IMR-90 (cell line): ENCODE measurements at places on chromosomes 11 and 22. TPM values are rescaled to one million over a fixed set of nuclear protein-coding genes. Genes with fewer than 3 reads are reported as not detected.

FRMD8 gene
- polyA plus RNA-seq: 19.8 and 22.5 TPM in 2 replicates

IFITM2 gene
- 564 and 600 TPM in 2 replicates for polyA plus RNA-seq

POLD4 gene
- polyA plus RNA-seq: 133 and 152 TPM in 2 replicates

CYTH4 gene
- 0.55 and 0.85 TPM in 2 replicates for polyA plus RNA-seq

DNA sequence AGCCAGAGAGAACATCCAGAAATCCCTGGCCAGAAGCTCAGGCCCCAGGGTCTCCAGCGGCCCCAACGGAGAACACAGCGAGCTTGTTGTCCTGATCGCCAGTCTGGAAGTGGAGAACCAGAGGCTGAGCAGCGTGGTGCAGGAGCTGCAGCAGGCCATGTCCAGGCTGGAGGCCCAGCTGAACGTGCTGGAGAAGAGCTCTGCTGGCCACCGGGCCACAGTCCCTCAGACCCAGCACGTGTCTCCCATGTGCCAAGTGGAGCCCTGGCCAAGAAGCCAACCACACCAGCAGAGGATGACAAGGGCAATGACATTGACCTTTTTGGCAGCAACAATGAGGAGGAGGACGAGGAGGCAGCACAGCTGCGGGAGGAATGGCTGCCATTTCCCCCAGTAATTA is 20.6 kb upstream of the SCGB1D1 start:
- no peaks in the 10 kb centered on the region for H3K36me3 ChIP-seq
- H3K4me1 ChIP-seq: no peaks in the 10 kb centered on the region
- H3K4me3 ChIP-seq: no peak overlapping the region
- no peak for DNase-seq

GRCh38 chr11:27976262-27976661 is 131.7 kb downstream of the KIF18A start:
- DNase-seq: no peak
- H3K4me1 ChIP-seq: peaks cover 3% of the 10 kb centered on the region; the same call in 1 of the 2 replicates
- H3K4me3 ChIP-seq: no peak overlapping the region
- no peaks in the 10 kb centered on the region for H3K36me3 ChIP-seq
- no peak overlapping the region for H3K27ac ChIP-seq
- no peaks in the 10 kb centered on the region for H3K27me3 ChIP-seq

DNA sequence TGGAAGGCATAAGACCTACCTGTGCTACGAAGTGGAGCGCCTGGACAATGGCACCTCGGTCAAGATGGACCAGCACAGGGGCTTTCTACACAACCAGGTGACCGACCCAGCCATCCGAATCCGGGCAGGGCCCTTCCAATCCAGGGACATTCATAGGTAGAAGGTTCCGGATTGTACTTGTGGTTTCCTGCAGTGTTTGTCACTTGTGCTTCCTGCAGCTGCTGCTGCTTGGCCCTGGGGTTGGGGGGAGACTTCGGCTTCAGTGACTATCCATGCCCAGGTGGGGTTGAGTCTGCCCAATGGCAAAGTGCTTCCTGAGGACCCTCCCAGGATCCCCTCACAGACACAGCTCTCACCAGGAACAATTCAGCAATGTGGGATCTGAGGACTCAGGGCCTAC is 2.2 kb downstream of the APOBEC3A start:
- no peaks in the 10 kb centered on the region for H3K4me1 ChIP-seq
- H3K36me3 ChIP-seq: no peaks in the 10 kb centered on the region
- DNase-seq: no peak
- H3K27me3 ChIP-seq: peaks cover 46% of the 10 kb centered on the region
- no peak overlapping the region for H3K27ac ChIP-seq
- H3K4me3 ChIP-seq: no peak overlapping the region

DNA sequence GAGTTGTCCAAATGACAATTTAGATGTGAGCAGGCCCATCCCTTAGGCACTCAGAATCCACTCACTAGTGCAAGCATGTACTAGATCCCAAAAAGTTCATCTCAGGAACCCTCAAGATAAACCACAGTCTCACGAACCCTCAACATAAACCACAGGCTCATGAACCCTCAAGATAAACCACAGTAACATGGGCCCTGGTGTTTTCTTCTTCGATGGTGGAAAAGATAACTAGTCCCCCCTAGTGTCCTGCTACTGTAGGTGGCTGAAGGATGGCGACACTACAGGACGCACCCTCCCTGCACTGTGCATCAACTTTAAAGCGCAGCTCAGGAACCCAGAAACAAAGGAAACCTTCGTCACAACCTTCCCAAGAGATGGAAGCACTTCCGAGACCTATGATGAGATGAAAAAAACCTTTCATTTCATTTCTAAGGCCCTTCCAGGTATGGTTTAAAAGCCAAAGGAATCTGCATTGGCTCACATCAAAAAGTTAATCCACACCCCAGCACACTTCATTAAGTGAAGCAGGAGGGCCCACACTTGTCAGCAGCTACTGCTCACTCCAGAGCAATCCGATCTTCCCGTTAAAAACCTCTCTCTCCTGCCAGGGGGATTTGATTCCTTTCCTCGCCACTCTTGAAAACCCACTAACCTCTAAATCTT is 2.4 kb downstream of the LARGE1 start:
- no peaks in the 10 kb centered on the region for H3K36me3 ChIP-seq
- H3K27me3 ChIP-seq: no peaks in the 10 kb centered on the region
- no peak overlapping the region for H3K27ac ChIP-seq
- peak; percentile 50 for DNase-seq
- no peak overlapping the region for H3K4me3 ChIP-seq

DNA sequence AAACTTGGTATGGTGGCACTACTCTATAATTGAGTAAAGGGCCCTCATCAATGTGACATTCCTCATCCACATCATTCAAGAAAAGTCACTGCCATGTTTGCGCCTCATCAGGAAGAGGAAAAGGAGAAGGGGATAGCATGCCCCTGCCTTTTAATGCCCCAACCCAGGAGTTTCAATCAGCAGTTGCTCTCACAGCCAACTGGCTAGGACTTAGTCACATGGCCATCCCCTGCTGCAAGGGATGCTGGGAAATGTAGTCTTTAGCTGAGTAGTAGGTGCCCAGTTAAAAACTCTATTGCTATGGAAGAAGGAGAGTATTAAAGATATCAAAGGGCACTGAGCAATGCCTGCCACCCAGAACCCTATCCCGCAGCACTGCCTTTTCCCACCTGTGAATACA is 10.9 kb upstream of the CCND1 start:
- no peak overlapping the region for H3K27ac ChIP-seq
- no peak overlapping the region for H3K4me3 ChIP-seq
- no peaks in the 10 kb centered on the region; the same call in 1 of the 2 replicates for H3K27me3 ChIP-seq
- DNase-seq: no peak
- no peaks in the 10 kb centered on the region for H3K36me3 ChIP-seq

GRCh38 chr22:22789233-22789921 is 98.2 kb upstream of the IGLL5 start:
- no peak for DNase-seq
- 0 out of 2 replicates have a peak, but pooled peaks cover 2% of the 10 kb centered on the region for H3K27me3 ChIP-seq
- H3K36me3 ChIP-seq: no peaks in the 10 kb centered on the region
- H3K4me1 ChIP-seq: no peaks in the 10 kb centered on the region
- H3K4me3 ChIP-seq: no peak overlapping the region
- no peak overlapping the region for H3K27ac ChIP-seq

- no peaks in the 10 kb centered on the region for H3K4me1 ChIP-seq
- H3K36me3 ChIP-seq: no peaks in the 10 kb centered on the region
- no peaks in the 10 kb centered on the region for H3K27me3 ChIP-seq
- H3K27ac ChIP-seq: no peak overlapping the region
- peak; percentile 10 for DNase-seq
- no peak overlapping the region for H3K4me3 ChIP-seq
Measured at GRCh38 chr11:70445605-70446004, 47.3 kb downstream of the CTTN start.

GRCh38 chr22:27247701-27248434 is 553.7 kb downstream of the MN1 start:
- H3K27ac ChIP-seq: no peak overlapping the region
- peaks cover 8% of the 10 kb centered on the region for H3K27me3 ChIP-seq
- no peaks in the 10 kb centered on the region for H3K36me3 ChIP-seq
- DNase-seq: no peak

DNA sequence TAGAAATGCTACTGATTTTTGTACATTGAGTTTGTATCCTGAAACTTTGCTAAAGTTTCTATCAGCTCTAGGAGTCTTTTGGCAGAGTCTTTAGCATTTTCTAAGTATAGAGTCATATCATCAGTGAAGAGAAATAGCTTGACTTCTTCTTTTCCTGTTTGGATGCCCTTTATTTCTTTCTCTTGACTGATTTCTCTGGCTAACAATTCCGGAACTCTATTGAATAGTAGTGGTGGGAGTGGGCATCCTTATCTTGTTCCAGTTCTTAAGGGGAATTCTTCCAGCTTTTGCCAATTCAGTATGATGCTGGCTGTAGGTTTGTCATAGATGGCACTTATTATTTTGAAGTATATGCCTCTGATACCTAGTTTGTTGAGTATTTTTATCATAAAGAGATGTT is 197.7 kb downstream of the AASDHPPT start:
- H3K27me3 ChIP-seq: no peaks in the 10 kb centered on the region
- H3K36me3 ChIP-seq: no peaks in the 10 kb centered on the region
- H3K27ac ChIP-seq: no peak overlapping the region
- no peak overlapping the region for H3K4me3 ChIP-seq

- peaks cover 22% of the 10 kb centered on the region for H3K4me1 ChIP-seq
- H3K4me3 ChIP-seq: no peak overlapping the region
- no peak overlapping the region for H3K27ac ChIP-seq
- H3K27me3 ChIP-seq: no peaks in the 10 kb centered on the region
- DNase-seq: peak; percentile 86
Measured at GRCh38 chr22:19287889-19288288, 3.6 kb downstream of the CLTCL1 start.

- H3K27ac ChIP-seq: no peak overlapping the region
- DNase-seq: peak; percentile 54
- no peaks in the 10 kb centered on the region for H3K27me3 ChIP-seq
- H3K36me3 ChIP-seq: no peaks in the 10 kb centered on the region
- no peak overlapping the region for H3K4me3 ChIP-seq
- peaks cover 15% of the 10 kb centered on the region for H3K4me1 ChIP-seq
Measured at GRCh38 chr11:96012086-96012824, 88.3 kb upstream of the MTMR2 start.
